Stimulated activated CD4-positive, alpha-beta T cell treated with anti-CD3 and anti-CD28 coated beads, Interleukin-1b, Interleukin-23, amount 100 ng/mL, for 4 hours (primary cell): ENCODE measurements at places on chromosomes 2 and 18.
A peak's percentile ranks its signal among the peaks of the same experiment; 100 is the strongest.

- DNase-seq = no peak
Observed at GRCh38 chr2:7709907-7710306, 792.7 kb downstream of the RNF144A start.

GRCh38 chr2:29114946-29115609 lies at the start of gene CLIP4:
TSS of gene CLIP4 (plus strand) at chr2:29115415. CDS start at chr2:29121389, 5,974 bp downstream.
- DNase-seq = peak; percentile 76

DNA sequence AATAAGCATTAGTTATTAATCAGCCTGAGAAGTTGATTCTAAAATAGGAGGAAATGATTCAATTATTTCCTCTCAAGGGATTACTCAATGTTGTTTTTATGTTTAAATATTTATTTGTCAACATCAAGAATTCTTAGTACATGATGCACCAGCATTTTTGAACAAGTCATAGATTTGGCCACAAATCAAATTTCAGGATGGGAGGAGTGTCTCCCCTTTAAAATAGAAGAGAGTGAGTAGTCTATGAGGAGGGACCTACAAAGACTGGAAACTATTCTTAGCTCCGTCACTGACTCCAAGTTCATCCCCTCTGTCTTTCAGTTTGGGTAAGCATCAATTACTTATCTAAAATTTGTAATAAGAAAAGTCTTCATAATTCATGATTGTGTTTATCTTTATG lies 18.6 kb upstream of the IL18R1 start:
- DNase-seq = no peak

DNA sequence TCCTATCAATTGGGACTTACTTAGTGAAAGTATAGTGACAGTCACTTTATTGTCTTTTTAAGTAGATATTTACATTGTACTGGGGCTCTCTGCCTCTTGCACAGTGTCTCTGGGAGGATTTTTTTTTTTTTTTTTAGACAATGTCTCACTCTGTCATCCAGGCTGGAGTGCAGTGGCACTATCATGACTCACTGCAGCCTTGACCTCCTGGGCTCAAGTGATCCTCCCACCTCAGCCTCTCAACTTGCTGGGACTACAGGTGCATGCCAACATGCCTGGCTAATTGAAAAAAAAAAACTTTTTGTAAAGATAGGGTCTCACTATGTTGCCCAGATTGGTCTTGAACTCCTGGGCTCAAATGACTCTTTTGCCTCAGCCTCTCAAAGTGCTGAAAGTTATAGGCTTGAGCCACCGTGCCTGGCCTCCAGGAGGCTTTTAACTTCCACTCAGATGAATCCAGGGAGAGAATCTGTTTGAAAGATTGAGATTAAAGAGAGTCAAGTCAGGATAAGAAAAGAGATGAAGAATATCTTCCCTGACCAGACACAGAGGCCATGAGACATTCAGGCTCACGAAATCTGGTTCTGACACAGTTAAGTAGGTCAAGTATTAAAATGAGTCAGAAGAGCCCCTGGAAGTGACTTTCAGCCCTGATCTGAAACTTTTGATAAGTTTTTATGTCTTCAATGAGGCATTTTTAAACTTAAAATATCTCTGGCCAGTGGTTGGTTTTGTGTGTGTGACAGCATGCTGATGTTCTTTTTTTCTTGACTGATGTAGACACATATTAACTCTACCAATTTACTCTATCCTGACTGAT lies 18.3 kb downstream of the ARHGEF33 start:
- no peak for DNase-seq

DNA sequence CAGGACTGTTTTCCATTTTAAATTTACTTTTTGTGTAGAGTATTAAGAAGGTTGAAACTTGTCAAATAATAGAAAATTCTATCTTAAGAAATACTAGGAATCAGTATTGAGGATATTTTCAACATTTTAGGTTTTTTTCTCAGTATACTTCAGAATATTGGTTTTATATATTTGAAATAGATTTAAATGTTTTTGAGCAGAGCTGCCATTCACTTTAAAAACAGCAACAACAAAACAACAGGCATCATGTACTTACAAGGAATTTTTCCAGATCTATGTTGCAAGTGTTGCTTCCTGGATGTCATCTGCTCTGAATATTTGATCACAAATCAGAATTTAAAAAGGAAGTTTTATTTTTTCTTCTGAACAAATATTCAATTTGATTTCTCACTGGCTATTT lies 84.4 kb downstream of the DCDC2C start:
- DNase-seq = no peak

GRCh38 chr2:71895320-71896161 lies 252.1 kb downstream of the CYP26B1 start:
- DNase-seq = no peak

- DNase-seq = no peak
Observed at GRCh38 chr2:111031546-111032478, 88.9 kb upstream of the BCL2L11 start.

DNA sequence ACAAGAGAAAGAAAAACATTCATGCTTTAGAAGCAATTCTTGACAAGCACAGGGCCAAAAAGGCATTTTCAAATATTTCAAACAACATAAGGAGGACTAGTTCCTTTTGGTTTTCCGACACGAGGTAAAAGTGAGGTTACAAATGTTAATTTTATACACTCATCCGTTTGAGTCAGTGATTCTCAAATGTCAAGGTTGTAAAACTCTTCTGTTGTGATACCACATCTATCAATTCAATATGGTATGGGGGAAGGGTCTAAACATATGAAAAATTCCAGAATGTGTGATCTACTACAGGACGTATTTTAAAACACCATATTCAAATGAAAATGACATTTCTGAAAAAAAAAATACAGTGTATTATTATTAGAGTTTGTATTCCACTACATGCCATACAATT lies 52.7 kb downstream of the TGIF1 start:
- no peak for DNase-seq

GRCh38 chr2:104701411-104701911 lies 152.5 kb upstream of the POU3F3 start:
- DNase-seq = no peak

DNA sequence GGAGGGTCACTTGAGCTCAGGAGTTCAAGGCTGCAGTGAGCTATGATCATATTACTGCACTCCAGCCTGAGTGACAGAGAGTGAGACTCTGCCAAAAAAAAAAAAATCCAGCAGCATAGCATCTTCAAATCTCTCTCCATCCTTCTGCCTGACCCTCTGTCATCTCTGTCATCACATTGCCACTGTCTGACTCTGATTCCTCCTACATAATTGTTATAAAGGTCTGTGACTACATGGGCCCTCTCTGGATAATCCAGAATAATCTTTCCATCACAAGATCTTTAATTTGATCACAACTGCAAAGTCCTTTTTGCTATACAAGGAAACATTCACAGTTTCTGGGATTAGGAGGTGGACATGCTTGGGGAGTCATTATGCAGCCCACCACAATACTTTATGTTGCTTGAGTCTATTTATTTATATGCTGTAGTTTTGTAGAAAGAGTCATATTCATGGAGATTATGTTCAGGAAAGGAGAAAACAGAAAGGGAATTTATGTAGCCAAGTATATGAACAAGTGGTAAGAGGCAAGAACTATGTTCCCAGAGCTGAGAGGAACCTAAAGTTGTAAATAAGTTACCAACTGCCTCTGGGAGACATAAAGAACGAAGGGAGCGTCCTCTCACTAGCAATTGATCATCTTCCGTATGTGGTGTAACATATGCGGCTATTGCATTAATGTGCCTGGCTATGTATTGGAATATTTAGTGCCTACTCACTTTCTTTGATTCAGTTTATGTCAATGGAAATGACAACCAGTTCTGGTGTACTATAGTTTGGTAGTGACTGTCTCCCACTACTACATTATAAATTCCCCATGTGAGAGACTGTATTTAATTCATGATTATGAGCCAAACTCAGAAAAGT lies 21.5 kb downstream of the RND3 start:
- no peak for DNase-seq

DNA sequence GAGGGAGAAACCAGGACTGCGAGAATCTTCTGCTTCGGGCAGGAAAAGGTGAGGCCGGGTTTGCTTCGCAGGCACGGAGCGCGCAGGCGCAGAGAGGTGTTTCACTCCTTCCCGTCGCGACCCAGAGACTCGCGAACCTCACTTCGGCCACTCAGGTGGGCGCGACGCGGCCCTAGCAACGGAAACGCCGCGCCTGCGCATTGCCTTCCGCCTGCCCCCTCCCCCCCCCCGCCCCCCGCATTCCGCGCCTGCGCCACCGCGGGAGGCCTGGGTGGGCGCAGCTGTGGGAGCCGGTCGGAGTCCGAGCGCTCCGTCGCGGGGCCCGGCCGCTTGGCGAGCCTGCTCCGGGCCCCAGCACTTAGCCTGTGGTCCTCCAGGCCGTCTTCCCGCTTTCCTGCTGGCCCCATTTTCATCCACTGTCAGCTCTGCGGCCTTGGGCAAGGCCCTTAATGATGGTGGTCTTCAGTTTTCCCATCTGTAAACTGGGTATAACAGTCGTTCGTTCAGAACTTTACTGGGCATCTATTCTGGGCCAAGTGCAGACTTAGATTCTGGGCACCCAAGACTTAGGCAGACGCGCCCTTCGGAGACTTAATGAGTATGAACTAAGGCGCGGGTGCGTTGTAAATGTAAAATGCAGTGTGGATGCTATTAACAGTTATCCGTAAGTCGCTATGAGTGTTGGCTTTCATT lies 62.1 kb upstream of the ACKR3 start:
- peak; percentile 18 for DNase-seq

DNA sequence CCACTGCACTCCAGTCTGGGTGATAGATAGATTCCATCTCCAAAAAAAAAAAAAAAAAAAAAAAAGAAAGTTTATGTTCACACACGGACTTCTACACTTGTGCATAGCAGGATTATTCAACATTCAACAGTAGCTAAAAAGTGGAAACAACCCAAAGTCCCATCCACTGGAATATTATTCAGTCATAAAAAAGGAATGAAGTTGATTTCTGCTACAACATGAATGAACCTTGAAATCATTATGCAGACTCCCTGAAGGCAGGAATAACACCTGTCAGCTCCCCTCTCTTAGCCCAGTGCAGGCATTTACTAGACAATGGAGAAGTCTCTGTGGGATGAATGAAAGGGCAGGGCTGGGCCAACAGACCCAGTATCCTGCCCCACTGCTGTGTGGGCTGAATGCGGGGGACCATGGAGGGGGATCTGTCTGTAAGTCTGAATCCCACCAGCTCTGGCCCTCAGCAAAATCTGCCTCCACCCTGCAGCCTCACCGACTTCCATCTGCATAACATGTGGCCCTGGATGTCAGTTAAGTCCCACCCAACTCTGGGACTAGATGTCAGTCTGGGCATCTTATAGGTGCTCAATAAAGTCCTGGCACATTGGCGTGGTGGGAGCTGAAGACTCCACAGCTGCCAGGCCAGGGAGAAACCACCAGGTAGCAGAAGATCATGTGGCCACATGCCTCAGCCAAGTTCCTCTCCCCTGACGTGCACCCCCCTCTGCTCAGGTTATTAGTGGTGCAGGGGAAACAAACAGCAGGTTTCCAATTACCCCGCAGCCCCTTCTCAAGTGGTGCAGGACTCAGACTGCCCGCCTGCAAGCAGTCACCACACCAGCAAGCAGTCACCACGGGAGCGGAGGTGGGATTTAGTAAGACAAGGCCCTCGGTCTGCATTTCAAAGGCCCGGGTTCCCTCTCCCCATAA lies 8.9 kb downstream of the ZFP36L2 start:
- DNase-seq = no peak

- DNase-seq = no peak
Observed at GRCh38 chr2:235747786-235748091, 253.9 kb downstream of the AGAP1 start.

DNA sequence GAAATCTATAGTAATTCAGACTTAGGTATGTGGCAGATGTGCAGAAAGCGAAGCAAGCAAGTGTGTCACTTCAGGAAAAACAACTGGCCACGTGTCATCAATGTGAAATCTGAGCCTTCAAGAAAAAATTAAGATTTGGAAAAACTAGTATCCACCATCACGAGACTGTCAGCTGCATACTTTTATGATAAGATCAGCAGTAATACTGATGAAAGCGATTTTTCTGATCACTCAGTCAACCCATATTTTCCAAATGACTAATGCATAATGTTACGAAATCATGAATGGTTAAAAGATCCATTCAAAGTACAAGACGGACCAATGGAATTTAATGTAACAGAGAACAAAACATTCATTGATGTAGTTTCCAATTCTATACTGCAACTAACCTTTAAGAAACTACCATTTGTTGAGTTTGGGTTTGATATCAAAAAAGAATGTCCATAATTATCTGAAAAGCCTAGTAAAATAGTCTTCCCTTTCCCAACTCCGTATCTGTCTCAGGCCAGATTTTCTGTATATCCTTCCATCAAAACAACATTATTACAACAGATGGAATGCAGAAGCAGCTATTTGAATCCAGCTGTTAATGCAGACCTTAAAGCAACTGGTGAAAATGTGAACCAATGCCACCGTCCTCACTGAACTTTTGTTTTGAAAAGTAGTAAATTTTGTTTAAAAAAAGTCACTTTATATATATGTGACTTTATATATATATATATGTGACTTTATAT lies 17.0 kb upstream of the BCL2 start:
- DNase-seq = no peak

DNA sequence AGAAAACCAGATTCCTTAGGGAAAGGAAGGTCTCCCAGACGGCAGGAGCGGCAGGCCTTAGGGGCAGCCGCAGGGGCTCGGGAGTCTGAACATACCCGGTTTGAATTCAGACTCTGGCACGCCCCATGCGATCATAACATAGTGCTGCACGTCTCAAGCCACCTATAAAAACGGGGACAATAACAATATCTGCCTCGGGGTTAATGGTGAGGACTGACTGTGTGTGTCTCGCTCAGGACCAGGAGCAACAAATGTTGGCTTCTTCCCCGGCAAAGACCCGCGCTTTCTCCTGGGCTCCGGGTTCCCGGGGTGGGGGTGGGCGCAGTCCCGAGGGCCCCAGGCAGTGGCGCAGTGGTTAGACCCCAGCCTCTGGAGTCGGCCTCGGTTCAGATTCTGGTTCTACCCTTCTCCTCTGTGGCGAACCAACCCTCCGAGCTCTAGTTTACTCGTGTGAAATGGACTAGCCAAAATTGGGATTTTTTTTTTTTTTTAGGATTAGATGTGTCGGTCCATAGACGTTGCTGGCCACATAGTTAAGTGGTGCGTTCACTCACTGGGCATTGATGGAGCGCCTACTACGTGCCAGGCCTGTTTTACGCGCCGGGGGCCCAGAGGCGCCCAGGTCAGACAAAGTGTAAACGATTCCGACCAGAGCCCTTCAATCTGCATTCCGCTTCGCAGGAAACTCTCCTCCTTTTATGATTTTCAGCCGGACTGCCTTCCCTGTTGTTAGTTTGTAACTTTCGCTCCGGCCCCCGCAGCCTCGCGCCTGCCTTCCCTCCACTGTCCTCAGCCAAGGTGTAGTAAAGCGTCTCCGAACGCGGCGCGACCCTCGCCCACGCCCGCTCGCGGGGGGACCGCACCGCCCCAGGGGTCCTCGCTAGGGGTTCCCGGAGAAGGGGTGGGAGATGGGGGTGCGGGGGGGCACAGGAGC lies 820 bp upstream of the SH3BP4 start:
- DNase-seq = no peak

DNA sequence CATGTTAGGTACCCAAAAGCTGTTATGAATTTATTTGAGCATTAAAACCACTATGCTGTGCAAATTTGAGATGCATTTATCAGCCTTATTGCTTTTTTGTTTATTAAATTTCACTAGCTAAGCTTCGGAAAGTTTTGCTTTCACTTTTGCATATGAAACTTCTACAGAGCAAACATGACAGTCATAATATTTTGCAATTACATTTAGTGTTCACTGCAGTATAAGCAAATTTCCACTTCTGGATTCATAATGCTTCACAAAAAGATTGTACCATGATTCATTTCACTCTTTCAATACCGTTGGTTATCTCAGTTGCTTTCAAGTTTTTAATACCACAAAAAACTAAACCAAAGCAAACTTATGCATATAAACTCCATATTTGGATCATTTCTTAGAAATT lies 228.7 kb upstream of the SLC8A1 start:
- DNase-seq = no peak

- no peak for DNase-seq
Observed at GRCh38 chr2:46549166-46549844, 69.9 kb downstream of the TMEM247 start.
